ENCODE measurements at places on chromosomes 12 and 14.
A peak's percentile ranks its signal among the peaks of the same experiment; 100 is the strongest.

DNA sequence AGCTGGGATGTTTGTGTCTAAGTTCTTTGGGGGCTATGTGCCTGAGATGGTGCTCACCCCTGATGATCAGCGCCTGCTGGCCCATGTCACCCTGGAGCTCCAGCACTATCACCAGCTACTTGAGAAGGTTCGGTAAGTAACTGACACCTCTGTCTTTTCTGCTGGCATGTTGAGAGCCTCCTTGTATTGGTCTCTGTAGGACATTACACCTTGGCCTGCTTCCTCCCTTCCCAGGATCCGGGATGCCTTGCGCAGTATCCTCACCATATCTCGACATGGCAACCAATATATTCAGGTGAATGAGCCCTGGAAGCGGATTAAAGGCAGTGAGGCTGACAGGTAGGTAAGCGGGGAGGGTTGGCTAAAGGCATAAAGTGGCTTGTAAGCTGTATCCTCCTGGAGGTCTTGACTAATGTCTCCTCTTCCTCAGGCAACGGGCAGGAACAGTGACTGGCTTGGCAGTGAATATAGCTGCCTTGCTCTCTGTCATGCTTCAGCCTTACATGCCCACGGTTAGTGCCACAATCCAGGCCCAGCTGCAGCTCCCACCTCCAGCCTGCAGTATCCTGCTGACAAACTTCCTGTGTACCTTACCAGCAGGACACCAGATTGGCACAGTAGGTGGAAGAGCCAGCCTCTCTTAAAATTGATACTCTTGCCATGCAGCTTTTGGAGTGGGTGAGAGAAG is 5.5 kb downstream of the DDIT3 start:
- no peak for DNase-seq

DNA sequence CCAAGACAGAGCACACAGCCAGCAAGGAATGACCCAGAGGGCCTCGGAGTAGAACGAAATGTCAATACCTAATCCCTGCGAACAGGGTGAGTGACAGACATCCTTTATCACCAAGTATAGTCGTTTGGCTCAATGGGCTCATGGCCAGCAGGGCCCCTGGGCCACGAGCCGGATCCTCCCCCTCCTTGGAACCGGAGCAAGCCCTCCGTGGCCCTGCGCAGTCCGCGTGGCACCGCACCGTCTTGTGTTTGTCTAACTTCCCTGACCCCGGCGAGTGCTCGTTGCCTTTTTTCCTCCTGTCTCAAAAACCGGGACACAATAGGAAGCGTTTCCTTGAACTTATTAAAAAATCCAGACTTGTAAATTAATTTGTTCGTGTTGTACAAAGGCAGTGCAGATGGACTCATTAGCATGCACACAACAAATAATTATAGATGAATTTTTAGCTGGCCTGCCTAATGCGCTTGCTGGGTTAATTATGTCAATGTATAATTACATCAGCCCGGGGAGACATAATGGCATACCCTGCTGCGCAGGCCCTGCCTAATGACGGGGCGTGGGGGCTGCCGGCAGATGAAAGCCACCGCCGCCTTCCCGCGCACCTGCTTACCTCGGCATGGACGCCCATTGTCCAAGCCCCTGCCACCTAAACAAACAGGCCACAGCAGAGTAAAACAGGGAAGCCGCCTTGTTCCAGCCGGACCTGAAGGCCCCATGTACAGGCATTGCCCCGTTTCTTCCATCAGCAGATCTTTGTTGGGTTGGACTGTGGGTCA is 81.6 kb downstream of the PHETA1 start:
- no peak for DNase-seq

- no peak for DNase-seq
These were observed 88.3 kb downstream of the FIGNL2 start for GRCh38 chr12:51760231-51760630.

GRCh38 chr12:1559676-1560091 is 34.7 kb downstream of the FBXL14 start:
- no peak for DNase-seq

DNA sequence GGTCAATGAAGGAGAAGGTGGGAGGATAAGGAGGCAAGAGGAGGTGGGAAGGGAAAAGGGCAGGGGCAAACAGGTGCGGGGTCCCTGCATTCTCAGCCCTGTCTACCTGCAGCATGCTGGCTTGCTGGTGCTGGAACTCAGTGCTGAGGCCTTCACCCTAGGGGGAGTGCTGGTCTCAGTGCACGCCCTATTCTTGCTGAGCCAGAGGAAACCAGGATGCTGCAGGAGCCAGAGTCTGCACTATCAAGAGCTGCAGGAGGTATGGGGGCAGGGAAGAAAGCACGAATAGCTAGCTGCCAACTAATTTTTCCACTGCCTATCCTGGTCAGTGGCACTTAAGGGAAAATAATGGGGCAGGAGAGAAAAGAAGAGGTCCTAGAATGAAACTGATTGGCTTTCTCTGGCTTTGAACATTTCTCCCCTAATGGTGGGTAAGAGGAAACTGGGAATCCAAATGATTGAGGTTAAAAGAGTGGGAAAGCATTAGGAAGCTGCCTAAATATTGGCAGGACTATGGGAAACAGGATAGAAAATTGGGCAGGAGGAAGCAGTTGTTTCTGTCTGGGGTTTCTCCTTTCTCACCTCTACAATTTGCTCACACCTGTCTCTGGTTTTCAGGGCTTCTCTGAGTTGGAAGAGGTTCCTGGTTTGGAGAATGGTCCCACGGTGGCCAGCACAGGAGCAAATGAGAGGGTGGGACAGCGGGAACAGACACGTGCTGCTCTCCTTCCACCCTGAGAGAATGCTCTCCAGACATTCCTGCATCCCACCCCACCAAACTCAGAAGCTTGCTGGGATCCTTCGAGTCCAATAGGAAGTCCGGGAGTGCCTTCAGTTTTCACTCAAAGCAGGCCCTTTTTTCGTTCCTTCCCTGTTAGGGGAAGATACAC is 1.9 kb downstream of the TMEM253 start:
- no peak for DNase-seq

GRCh38 chr12:108731866-108732461 is 646 bp upstream of the CORO1C start:
- DNase-seq: peak; percentile 99

- DNase-seq: no peak
These were observed 24.9 kb upstream of the MED13L start for GRCh38 chr12:116302166-116303058.

DNA sequence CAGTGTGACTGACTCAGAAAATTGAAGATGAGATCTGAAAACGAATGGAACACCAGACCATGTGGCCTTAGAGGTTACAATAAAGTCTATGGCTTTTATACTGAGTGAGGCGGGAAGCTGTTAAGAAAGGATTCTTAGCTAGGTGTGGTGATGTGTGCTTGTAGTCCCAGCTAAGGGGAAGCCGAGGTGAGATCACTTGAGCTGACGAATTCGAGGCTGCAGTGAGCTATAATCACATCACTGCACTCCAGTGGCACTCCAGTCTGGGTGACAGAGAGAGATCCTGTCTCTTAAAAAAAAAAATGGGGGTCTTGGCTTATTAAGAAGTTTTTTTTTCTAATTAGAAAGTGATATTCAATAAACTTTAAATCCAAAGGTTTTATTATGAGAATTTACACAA is 678.6 kb downstream of the TMTC2 start:
- DNase-seq: no peak

GRCh38 chr14:21168055-21168454 is 12.2 kb upstream of the OR5AU1 start:
- no peak for DNase-seq

DNA sequence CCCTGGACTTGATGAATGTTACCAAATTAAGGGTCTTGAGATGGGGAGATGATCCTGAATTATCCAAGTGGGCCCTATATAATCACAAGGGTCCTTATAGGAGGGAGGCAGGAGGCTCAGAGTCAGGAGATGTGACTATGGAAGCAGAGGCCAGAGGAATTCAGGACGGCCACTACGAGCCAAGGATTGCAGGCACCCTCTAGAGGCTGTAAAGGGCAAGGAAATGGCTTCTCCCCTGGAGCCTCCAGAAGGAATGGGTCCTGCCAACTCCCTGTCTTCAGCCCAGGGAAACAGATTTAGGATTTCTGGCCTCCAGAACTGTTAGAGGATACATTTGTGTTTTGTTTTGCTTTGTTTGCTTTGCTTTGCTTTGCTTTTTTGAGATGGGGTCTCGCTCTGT is 8.8 kb downstream of the BDKRB1 start:
- DNase-seq: no peak

- no peak for DNase-seq
These were observed 43.4 kb downstream of the CDK17 start for GRCh38 chr12:96356831-96357230.

DNA sequence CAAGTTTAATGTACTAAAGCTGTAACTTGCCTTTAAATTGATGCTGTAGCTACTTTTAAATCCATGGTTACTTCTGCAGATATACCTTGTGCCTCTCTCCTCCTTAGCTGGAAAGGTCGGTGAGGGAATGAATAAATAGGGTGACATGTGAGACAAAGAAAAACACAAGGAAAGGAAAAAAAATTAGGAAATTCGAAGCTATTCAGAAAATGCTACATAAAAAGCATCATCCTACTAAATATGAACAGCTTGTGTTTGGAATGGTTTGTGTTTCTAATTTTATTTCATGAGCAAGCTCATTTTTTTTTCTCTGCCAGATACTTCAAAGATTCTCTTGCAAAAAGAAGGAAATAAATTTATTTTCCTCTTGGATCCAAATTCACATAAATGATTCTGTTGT is 186.3 kb upstream of the NUDT4 start:
- no peak for DNase-seq

- no peak for DNase-seq
These were observed 14.3 kb upstream of the ZFP36L1 start for GRCh38 chr14:68807148-68807600.

DNA sequence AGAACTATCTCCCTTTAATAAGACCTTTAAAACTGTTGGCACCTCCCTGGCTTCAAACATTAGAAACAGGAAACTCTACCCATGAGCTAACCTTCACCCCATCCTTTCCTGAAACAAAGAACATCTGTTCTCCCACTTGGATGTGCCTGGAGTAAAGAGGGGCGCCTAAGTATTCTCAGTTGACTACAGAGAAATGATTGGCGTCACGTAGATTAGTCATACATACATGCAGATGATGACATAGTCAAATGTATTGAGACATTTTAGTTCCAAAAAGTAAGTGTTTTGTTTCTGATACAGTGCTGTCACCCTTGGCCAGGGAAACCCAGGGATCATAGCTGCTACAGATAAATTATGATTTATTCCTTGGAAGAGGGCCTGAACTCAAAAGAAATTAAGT is 260.0 kb upstream of the PLEKHG7 start:
- DNase-seq: no peak

GRCh38 chr12:92619730-92620684 is 82.8 kb upstream of the PLEKHG7 start:
- no peak for DNase-seq

DNA sequence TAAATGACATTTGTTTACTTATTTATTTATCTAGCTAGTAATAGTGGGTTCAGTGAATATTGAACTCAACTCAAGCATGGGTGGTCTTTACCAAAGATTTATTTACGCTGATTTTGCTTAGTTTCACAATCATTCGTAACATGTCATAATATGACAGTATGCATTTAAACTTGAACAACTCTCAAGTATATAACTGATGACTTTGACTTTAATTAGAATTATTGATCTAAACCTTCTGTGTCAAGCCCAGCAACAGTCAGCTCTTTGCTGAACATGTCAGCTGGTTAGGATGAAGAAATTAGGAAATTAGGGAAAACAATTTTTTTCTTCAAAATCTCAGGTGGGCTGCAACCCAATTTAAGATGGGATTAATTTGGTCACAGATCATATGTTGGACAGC is 210.5 kb upstream of the G2E3 start:
- DNase-seq: no peak

DNA sequence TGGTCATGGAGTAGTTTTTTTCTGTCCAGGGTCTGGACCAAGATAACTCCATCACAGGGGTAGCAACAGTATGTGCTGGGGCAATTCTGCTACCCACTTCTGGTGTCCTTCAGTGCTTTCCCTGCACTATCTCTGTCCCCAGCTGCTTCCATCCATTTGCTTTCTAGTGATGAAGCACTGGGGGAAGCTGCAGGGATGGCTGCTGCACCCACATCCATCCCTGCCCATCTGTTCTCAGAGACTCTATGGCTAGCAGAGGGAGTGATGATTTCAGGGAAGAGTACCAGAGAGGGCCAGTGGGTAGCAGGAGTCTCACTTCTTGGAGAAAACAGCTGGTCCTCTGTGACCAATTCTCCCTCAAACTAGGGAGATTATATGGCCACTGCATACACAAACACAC is 44.1 kb downstream of the ETV6 start:
- no peak for DNase-seq

DNA sequence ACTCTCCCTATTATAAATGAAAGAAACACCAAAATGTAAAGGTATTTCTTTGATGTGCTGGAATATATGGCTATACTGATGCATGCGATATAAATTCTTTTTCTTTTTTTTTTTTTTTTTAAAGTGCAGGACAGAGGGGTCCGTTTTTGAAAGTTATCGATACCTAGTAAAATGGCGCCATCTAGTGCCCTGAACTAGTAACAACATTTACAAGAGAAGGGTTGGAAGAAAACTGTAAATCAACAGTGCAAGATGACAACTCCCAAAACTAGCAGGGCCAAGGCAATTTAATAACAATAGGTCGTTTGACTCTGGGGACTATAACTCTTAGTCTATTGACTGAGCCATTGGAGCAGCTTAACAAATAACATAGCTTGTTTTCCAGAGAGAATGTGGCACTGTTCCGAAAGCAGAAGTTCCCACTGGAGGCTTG is 137.7 kb downstream of the SPTSSA start:
- no peak for DNase-seq

- no peak for DNase-seq
These were observed 38.0 kb downstream of the FOXN3 start for GRCh38 chr14:89379006-89379405.

DNA sequence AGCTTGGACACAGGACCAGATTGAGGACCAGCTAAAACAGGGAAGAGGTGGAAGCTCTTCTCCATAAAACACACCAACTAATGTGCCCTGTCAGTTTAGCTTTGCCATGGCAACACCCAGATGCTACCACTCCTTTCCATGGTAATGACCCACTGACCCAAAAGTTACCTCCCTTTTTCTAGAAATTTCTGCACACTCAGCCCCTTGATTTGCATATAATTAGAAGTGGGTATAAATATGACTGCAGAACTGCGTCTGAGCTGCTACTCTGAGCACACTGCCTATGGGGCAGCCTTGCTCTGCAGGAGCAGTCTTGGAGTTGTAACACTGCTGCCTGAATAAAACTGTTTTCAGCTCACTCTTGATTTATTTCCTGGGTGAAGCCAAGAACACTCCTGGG is 3.2 kb upstream of the TDG start:
- no peak for DNase-seq

- no peak for DNase-seq
These were observed 196.9 kb downstream of the BCL11B start for GRCh38 chr14:99075061-99075460.

DNA sequence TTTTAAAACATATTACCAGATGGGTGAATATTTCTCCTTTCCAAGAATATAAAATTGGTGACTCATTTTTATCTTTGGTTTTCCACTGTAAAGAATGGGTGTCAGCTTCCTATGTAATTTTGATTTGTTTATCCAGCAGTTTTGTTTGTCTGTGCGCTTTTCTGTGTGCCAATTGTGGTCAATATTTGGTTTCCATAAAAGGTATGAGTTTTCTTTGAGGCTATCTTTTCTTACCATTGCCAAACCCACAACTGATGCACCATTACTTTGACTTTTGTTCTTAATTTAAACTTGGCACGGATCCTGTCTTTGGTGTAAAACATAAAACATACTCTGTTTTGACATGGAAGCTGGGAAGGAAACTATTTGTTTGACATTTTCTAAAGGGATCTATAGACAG is 78.8 kb upstream of the NAV3 start:
- no peak for DNase-seq

Data from stimulated activated CD4-positive, alpha-beta T cell treated with anti-CD3 and anti-CD28 coated beads, Interleukin-2, amount 100 ng/mL, for 24 hours (primary cell).